ENCODE measurements at places on chromosomes 3 and 15.

GRCh38 chr15:52254391-52254790 lies 41.2 kb downstream of the MYO5C start:
- no peak for DNase-seq

GRCh38 chr15:31271711-31272557 lies 54.7 kb upstream of the KLF13 start:
- no peak for DNase-seq

DNA sequence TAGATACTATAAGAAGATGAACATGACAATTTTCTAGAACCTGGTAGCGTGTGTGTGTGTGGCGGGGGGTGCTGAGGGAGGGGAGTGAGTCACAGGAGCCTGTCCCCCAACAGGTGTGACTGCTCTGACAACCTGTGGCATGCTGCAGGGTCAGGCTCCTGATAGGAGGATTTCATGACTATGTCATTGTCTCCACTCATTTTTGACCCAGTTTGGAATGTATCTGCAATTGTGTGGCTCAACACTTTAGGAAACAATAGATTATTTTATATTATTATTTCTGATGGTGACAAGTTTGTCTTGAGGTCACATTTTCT lies 9.3 kb upstream of the VILL start:
- DNase-seq: no peak

DNA sequence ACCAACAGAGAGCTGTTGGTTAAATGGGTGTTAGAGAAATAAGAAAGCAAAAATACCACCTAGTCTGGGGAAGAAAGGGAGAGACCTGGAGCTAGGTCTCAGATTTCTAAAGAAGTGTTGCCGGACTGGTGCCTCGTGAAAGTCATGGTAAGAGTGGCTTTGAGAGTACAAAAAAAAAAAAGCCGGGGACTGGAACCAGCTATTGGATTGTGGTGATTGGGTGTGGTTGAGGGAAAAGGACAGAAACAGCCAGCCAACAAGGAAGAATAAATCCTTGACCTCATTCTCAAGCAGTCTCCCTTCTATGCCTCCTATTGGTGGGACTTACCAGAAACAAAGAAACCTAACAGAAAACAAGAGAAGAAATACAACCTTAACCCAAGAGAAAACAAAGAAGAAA lies 346.4 kb upstream of the KCNMB2 start:
- DNase-seq: no peak

GRCh38 chr15:76286271-76286879 lies 24.9 kb downstream of the ETFA start:
- no peak for DNase-seq

GRCh38 chr3:140441006-140441405 lies 236.9 kb upstream of the TRIM42 start:
- DNase-seq: no peak

DNA sequence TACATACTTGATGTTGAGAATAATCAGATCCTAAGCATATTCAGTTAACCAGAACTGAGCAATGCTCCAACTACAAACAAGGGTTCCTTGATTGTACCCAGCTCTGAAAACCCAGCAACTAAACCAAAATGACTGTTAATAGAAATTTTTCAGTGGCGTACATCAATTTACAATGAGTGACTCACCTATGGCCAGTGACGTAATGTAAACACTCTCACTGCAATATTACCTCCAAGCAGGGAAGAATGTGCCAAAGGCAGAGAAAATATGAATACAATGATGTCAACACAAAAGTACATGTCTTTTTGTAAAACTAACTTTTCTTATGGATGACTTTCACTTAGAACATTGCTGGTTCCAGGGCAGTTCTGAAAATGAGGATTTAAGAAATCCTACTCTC lies 611.3 kb downstream of the EDEM1 start:
- no peak for DNase-seq

- DNase-seq: no peak
Measured at GRCh38 chr15:78808550-78808949, 2.7 kb downstream of the ADAMTS7 start.

GRCh38 chr3:184659797-184660301 lies 52.0 kb downstream of the MAGEF1 start:
- DNase-seq: no peak

GRCh38 chr3:94529816-94530215 lies 467.0 kb downstream of the NSUN3 start:
- DNase-seq: no peak

- DNase-seq: no peak
Measured at GRCh38 chr3:195207056-195207455, 63.9 kb downstream of the XXYLT1 start.

DNA sequence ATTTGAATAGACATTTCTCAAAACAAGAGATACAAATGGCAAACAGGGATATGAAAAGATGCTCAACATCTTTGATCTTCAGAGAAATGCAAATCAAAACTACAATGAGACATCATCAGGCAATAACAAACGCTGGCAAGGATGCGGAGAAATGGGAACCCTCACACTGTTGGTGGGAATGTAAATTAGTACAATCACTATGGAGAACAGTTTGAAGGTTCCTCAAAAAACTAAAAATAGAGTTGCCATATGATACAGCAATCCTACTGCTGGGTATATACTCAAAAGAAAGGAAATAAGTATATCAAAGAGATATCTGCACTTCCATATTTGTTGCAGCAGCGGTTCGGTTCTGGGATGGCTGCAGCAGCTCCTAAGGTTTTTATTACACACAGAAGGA lies 16.8 kb upstream of the LARS2 start:
- no peak for DNase-seq

- DNase-seq: no peak
Measured at GRCh38 chr3:187361835-187362234, 6.3 kb upstream of the RTP4 start.

- no peak for DNase-seq
Measured at GRCh38 chr3:126448136-126448892, 27.4 kb downstream of the ZXDC start.

- DNase-seq: no peak
Measured at GRCh38 chr3:141853629-141854168, 22.7 kb upstream of the ATP1B3 start.

- DNase-seq: no peak
Measured at GRCh38 chr15:85607141-85607806, 187.5 kb downstream of the KLHL25 start.

GRCh38 chr3:166498446-166498845 lies 661.2 kb upstream of the BCHE start:
- no peak for DNase-seq

DNA sequence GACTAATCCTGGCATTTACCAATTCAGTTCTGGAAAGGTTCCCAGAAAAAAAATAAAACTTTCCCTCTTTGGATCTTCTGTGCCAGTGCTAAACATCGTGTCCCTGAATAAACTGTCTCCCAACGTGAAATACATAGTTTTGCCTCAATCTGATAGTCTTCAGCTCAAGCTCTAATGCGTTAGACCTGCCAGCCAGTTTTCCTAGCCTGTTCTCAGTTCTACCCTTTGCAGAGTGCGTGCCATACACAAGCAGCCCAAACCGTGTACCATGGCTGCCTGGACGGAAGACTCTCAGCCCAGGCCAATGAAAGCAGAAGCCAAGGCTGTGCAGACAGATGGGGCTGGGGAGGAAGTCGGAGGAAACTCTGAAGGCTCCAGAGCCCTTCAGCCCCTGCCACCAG lies 11.4 kb upstream of the OCA2 start:
- peak; percentile 9 for DNase-seq

GRCh38 chr15:45719490-45719889 lies 84.7 kb downstream of the SQOR start:
- DNase-seq: no peak

- DNase-seq: peak; percentile 25
Measured at GRCh38 chr3:30628901-30629590, 22.6 kb downstream of the TGFBR2 start.

GRCh38 chr3:52218454-52218853 lies 7.0 kb downstream of the TLR9 start:
- no peak for DNase-seq

DNA sequence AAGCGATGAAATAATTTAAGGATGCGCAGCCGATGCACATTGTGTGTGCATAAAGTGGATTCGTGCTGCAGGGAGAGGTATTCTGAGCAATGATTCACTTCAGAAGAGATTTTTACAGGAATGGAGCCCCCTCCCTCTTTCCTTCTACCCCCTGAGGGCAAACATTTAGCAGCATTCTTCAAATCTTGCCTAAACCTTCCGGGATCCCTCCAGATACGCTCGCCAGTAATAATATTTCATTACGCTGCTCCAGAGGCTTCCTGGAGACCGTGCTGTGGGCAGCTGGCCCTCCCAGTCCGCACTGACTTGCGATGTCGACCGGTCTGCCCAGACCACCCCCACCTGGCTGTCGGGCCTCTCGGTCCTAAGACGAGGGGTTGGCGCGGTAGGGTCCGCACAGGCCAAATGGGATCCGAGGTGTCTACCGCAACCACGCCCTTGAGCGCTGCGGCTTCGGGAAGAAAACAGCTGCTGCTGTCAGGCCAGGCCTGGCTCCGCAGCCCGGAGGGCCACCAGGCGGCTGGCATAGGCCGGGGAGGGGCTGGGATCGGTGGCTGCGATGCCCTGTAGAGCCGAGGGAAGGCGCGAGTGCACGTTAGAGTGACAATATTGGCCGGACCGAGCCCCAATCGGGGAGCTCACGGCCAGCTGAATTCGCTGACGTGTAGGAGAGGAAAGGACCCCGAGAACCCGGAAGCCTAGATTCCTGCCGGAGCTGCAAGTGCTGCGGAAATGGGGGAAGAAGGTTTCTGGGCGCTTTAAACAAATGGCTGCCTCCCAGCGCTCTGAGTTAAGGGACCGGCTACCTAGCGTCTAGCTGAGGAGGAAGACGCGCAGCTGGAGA lies 14.3 kb downstream of the ZIC4 start:
- peak; percentile 86 for DNase-seq
